ENCODE measurements at places on chromosomes 13 and 19. TPM values are rescaled to one million over a fixed set of nuclear protein-coding genes. Genes with fewer than 3 reads are reported as not detected.

Gene F7
- total RNA-seq: not detected

- DNase-seq: no peak
Measured at GRCh38 chr13:113367771-113368170, 3.8 kb upstream of the GRTP1 start.

Gene SIGLEC11
- total RNA-seq: 0.70 TPM

- no peak for DNase-seq
Measured at GRCh38 chr19:273393-273792, 17.8 kb downstream of the PLPP2 start.

Gene ZNF665
- 11.7 TPM for total RNA-seq

GRCh38 chr13:99663908-99664307, 162.6 kb downstream of the TM9SF2 start:
- no peak for DNase-seq

Gene TEX26
- total RNA-seq: not detected

Gene KRTDAP
- total RNA-seq: not detected

DNA sequence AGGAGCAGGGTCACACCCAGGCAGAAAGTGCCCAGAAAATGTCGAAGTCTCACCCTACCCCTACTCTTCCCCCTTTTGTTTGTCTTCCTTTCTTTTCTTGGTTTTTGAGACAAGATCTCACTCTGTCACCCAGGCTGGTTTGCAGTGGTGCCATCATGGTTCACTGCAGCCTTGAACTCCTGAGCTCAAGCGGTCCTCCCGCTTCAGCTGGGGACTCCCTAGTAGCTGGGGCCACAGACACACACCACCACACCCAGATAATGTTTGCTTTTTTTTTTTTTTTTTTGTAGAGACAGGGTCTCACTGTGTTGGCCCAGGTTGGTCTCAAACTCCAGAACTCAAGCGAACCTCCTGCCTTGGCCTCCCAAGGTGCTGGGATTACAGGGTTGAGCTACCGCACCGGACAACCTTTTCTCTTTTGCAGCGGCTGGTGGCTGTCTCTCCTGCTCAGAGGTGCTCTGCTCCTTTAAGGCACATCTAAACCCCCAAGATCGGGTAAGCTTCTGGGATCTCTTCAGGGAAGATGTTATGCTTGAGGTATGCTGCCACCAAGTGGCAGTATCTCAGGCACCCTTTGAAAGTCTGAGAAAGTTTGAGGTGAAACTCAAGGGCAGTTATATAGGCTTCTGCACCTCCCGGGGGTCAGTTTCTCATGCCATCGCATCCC, 22.4 kb upstream of the EBI3 start:
- no peak for DNase-seq
